Left renal cortex interstitium (tissue), 4 donors: ENCODE measurements at places on chromosomes 4 and X. TPM values are rescaled to one million over a fixed set of nuclear protein-coding genes. Genes with fewer than 3 reads are reported as not detected.

DNA sequence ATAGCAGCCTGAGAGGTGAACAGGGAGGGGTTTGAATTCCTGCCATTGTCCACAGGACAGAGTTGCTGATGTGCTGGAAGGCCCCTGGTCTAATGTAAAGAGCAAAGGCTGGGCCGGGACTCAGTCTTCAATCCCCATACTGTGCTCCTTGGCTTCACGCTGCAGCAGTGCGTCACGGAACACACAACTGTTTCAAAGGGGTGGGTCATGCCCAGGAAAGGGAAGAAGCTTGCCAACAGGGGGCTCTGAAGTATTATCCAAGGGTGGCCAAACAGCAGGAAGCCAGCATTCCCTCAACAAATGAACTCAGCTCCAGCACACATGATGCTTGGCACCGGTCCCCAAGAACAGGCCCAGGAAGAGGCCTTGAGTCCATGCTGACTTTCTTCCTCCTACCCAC is 122.5 kb downstream of the NFKB1 start:
- no peak for DNase-seq

GRCh38 chr4:146142768-146143167 is 32.8 kb upstream of the LSM6 start:
- no peak for DNase-seq

DNA sequence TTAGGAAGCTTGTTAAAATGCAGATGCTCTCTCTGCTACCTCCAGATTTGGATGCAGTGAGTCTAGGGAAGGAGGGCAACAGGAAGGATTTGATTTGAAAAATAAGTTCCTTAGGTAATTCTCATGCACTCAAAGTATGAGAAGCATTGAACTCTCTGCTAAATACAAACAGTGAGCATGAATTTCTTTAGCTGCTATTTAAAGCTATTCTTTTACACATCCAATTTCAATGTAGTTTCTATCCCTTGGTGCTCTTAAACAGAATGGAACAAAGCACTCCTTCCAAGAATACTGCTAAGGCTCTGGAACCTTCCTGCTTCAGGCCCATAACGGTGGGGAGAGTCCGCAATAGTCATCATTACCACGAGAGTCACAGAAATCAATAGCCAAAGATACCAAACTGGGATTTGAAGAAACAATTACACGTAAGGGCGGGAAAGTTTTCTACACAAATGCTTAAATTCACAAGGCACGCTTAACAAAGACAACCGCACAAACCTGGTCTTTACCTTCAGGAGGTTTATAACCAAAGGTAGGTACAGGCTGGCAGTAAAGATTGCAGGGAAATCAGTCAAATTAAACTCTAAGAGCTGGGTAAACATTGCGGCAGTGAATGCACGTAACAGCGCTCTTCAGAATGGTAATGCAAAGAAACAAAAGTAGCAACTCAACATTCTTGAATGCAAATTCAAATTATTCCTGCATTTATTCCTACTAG is 123.2 kb upstream of the NAP1L5 start:
- peak; percentile 21 for DNase-seq

DNA sequence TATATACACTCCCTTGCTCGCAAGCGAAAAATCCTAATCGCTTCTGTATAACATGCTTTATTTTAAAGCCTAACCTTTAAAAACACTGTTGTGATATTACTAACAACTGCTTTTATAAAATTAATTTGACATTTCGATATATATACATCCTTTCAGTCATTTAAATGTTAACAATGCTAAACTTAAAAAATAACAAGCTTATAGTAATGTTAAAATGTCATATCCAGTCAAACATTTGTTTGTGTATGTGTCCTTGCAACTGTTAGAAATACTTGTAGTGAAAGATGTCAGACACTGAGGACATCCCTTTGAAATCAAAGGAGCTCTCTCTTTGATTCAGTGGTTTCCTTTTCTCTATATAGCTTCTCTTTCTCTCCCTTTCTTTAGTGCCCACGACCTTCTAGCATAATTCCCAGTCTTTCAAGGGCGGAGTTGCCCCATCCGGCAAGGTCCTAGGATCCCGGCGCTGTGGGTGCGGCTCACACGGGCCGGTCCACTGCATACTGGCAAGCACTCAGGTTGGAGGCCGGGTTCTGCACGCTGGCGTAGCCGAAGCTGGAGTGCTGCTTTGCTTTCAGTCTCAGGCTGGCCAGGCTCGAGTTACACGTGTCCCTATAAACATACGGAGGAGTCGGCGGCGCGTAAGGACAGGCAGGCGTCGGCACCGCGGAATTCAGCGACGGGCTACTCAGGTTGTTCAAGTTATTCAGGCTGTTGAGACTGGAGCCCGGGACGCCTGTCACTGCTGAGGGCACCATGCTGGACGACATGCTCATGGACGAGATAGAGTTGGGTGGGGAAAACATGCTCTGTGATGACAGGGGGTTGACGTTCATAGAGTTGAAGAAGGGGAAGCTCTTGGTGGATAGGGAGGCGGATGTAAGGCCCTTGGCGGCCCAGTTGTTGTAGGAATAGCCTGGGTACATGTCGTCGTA is 5.0 kb downstream of the PITX2 start:
- DNase-seq: peak; percentile 6

The ERCC6L gene
- polyA plus RNA-seq: 4.4 TPM
